CD4-positive, alpha-beta T cell treated with Interleukin-6 at 100 ng/mL for 8 hours (primary cell): ENCODE measurements at places on chromosomes 16 and 17.

DNA sequence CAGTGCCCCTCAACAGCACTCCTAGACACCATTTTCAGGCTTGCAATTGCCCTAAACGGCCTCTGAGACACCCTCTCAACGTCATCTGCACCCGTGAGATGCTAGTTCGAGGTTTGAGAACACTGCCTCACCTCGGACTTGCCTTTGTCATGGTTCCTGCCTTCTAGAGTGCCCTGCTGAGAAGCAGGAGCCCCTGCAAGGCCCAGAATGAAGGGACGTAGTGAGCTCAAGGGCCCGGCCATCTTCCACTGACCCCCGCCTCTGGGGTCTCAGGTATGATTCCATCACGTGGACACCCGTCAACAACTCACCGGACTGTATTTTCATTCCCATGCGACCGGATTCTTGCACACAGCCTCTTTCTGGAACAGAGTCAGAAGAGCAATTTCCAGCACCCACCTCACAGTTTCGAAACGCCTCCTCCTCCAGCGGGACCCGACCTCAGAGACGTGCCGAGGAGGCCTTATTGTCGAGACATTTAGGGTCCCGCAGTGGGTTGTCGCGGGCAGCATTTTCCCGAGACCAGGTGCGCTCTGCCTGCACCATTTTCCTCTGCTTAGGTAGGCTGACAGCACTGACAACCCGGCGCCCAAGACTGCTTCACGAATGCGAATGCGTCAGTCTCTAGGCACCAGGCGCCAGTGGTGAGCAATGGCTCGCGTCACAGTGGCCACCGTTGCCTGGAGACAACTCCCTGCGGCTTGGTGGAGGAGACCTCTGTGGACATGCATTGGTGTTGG, 999.9 kb downstream of the KCNJ18 start:
- no peak for DNase-seq

DNA sequence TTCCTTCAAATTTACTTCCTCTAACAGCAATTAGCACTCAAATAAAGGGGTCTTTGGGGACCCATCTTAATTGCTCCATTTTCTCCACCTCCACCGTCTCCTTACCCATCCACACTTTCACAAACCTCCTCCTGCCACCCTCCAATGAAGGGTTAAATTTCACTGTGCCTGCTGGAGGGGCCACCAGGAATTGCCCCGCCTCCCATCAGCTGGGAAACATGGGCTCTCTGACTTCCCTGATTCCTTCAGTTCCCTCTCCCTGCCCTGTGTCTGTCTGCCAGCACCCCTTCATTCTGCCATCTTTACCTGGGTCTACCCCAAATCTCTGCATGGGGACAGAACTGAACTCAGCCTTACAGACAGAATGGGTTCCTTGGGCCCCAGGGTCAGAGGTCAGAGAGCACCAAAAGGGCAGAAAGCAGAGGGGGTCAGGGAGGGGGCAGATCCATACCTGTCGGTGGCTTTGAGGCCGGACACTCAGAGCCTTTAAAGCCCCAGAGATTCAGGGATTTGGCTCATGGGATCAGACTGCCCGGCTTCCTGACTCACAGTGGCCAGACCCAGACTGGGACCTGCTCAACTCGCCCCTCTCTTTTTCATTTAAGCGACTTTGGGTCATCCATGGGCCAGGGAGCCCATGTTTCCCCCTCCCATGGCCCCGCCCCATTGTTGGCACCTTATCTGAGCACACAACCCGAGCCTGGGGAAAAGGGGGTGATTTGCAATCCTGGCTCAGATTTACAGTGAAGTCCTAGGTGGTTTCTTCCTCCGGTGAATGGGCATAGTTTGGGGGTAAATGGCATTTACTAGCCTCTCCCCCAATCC, 17.6 kb upstream of the SP2 start:
- DNase-seq: no peak

DNA sequence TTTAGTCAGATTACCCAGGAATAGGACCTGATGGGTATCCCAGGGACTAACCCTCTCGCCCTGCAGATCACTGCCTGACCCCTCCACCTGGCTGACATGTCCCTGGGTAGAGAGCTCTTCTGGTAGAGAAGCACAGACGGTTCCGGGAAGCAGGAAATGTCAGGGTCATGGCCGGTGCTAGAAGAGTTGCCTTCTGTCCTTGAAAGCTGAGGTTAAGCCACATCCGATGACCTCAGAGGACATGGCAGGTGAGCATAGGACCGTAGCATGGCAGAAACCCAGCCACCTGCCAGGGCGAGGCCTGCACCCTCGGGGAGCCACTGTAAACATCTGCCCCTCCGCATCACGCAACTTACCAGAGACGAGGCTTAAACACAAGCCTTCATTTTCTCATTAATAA, 483.7 kb downstream of the SOX9 start:
- no peak for DNase-seq

DNA sequence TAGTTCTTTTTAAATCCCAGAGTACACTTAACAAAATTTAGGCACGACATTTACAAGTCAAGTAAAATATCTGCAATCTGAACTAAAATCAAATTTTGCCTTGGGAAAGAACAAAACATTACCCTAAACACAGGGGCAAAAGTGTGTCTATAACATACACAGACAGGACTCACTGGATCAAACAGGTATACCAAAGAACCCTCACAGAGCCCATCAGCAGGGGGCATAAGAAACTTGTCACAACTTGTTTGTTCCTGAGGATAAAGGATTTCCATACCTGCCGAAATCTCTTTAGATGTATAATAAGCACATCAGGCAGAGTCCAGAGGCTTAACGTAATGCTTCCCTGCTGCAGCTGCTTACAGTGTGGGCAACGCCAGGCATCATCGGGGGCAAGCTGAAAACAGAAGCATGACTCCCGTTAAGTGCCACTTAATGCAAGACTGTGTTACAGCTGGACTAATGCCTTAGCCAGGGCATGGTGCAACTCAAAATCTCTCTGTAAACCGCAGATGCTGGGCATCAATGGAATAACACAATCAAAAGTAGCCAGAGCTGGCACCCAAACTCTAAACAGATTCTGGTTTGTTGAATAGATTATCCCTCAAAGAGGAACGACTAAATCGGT, 67.0 kb downstream of the USP31 start:
- no peak for DNase-seq

DNA sequence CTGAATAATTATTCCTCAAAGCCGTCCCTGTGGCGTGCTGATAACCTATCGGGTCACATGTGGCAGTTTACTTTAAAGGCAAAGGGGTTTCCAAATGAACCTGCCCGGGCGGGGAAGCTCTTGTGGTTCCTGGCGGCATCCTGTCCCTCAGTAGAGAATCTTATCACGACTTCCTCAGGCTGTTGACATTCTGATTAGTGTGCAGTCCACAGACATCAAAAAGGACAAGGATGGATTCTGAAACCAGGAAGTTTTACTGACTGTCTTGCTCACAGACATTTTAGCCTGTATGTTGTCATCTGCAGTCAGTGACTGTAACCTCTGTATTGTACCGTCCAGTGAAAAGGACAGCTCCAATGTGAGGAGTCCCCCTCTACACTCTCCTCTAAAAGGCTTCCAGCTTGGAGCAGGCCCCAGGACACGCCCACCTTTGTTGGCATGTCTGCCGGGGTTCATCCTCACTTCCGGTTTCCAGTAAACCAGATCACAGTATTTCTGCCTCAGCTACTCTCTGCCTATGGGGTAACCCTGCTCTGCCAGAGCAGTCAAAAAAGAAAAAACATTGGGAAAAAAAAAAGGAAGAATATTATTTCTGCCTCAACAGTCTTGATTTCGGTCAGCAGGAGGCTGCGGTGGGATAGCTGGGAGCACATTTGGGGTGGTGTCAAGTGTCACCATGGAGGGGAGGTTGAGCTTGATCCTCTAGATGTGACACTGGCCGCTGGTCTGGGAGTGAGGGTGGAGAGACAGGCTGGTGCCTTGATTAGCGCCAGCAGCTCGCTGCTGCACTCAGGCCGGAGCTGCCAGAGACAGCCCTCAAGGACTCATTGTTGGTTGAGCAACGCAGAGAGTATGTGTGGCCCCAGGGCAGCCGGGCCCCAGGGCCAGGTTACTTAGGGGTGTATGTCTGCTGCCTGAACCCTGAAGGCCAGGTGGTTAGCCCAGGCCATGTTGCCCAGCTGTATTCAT, 89.0 kb upstream of the DNAH17 start:
- DNase-seq: peak; percentile 64

- no peak for DNase-seq
These were observed 32.1 kb downstream of the MYO15A start for GRCh38 chr17:18140648-18141047.

GRCh38 chr17:38602453-38602852, 3.3 kb downstream of the SRCIN1 start:
- no peak for DNase-seq

- DNase-seq: no peak
These were observed 15.7 kb downstream of the ETV4 start for GRCh38 chr17:43530288-43531081.

DNA sequence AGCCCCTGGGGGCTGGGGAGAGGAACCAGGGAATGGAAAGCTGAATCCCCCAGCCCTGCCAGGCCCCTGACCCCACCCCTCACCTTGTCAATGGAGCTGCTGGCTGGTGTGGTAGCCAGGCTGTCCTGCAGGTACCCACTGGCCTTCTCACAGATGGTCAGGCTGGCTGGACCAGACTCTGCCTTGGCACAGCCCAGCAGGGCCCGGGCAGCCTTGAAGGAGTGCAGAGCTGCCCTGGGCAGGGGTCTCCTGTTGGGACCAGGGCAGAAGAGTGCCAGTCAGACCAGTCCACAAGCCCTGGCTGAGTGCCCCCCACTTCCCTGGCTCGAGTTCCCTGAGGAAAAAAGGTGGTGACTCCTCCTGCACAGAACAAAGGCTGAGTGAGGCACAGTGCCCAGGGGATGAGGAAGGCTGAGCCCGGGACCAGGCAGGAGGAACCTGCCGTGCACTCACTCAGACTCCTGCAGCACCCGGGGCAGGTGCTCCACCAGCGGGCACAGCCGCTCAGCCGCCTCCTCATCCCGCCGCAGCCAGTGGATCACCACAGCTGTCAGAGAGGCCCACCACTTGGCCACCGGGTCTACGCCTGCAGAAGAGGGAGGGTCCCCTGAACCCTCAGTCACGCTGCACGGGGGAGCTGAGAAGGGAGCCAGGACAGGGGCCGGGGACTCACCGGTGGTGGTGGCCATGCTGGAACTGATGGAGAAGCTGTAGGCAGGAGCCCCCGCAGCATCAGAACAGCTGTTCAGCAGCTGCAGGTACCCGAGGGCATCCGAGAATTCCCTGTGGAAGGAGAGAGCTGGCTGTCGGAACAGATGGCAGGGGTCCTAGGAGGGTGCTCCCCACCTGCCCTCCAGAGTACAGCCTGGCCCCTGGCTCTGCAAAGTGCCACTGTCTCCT, 22.4 kb downstream of the SREBF1 start:
- DNase-seq: no peak

DNA sequence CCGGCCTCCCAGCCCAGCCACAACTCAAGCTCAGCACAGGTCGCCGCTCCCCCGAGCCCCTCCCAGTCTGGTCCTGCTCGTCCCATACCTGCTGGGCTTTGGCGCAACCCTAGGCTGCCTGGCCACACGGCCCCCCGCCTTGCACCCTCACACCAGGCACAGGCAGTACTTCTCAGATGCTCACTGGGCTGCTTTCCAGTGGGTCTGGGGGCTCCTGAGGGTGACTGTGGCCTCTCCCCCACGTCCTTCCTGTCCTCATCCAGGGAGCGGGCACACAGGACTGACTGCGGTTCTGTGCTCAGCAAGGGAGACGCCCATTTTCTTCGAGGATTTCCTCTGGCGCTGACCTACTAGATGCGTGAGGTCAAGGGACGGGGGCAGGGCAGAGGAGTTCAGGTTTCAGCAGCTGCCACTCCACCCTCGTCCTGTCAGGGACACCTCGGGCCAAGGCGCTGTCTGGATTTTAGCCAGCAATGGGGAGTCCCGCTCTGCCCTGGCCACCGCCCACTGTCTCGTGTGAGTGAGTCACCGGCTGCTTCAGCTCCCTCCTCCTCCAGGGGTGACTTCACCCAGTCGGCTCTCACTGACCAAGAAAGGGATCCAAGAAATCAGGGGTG, 115.8 kb downstream of the NPIPB11 start:
- peak; percentile 47 for DNase-seq

- DNase-seq: no peak
These were observed 941.5 kb upstream of the EEF2KMT start for GRCh38 chr16:6038941-6039645.
